Activated CD4-positive, alpha-beta T cell treated with anti-CD3 and anti-CD28 coated beads, Interleukin-10, Interleukin-2, amounts not matched to agents 100 ng/mL and 50 ng/mL, durations not matched to agents 16 hours and 8 hours (primary cell): ENCODE measurements at places on chromosomes 13 and 19.

DNA sequence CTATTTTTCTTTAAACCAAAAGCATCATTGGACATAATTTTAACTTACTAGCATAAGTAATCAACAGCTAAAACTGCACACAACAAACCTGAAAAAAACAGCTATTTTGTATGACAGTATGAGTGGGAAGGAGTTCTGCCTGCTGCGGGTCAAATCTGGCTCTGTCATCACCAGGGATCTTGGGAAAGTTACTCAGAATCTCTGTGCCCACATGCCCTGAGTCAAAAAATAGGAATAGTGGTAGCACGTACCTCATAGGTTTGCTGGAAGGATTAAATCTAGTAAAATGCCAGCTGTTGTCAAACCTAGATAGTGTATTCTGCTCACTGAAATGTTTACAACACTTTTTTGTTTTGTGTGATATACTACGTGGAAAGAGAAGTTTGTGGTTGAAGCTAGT lies 1.1 kb downstream of the CLN5 start:
- DNase-seq = no peak

- no peak for DNase-seq
These were observed 49.9 kb downstream of the ZNF787 start for GRCh38 chr19:56071151-56071550.

DNA sequence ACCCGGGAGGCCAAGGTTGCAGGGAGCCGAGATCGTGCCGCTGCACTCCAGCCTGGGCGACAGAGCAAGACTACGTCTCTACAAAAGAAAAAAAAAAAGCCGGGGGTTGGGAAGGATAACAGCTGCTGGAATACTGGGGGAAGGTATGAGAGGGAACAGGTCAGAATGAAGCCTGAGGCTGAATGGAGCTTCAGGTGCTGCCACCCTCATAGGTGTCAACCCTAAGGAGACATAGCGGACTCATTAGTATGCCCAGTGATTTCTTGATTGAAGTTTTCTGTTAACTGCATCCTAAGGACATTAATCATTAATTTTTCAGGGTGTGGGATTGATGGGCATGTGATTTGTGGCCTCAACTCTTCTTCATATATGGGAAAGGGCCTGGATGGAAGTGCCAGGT lies 6.0 kb downstream of the SMARCA4 start:
- DNase-seq = no peak

GRCh38 chr19:6373096-6373812 lies 660 bp downstream of the ALKBH7 start:
- peak; percentile 99 for DNase-seq
